Activated T-cell treated with anti-CD3 and anti-CD28 coated beads, Interleukin-2, amount 50 U/mL, for 48 hours (primary cell): ENCODE measurements at places on chromosomes 7 and 10.

GRCh38 chr10:4057725-4058513 is 272.9 kb upstream of the KLF6 start:
- DNase-seq: no peak

DNA sequence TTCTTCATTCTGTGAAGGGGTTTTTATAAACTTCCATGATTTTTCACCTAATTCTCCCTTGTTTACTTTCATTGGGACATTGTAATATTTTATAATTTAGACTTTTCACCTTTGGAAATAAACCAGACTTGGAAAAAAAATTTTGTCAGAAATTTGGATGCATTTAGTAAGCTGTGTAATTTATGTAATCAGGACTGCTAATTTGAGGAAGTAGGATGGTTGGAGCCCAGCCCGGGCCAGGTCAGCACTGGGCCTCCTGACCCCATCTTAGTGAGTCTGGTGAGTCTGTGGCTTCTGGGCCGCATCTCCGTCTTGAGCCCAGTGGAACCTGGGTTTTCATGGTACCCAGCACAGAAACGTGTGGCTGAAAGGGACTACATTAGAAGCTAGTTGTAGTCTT is 27.6 kb upstream of the ZNF32 start:
- DNase-seq: no peak

GRCh38 chr10:51815723-51816122 is 116.3 kb upstream of the CSTF2T start:
- no peak for DNase-seq

GRCh38 chr10:97069576-97070362 is 116.0 kb downstream of the SLIT1 start:
- peak; percentile 40 for DNase-seq

- no peak for DNase-seq
Measured at GRCh38 chr10:28793482-28793881, 116.2 kb downstream of the BAMBI start.

GRCh38 chr7:28623105-28623730 is 210.9 kb downstream of the CREB5 start:
- no peak for DNase-seq

DNA sequence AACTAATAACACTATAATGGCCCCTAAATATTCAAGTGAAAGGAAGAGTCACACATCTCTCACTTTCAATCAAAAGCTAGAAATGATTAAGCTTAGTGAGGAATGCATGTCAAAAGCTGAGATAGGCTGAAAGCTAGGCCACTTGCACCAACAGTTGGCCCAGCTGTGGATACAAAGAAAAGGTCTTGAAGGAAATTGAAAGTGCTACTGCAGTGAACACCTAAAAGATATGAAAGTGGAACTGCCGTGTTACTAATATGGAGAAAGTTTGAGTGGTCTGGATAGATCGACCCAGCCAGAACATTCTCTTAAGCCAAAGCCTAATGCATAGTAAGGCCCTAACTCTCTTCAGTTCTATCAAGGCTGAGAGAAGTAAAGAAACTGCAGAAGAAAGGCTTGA is 12.1 kb upstream of the SNX13 start:
- DNase-seq: peak; percentile 27

DNA sequence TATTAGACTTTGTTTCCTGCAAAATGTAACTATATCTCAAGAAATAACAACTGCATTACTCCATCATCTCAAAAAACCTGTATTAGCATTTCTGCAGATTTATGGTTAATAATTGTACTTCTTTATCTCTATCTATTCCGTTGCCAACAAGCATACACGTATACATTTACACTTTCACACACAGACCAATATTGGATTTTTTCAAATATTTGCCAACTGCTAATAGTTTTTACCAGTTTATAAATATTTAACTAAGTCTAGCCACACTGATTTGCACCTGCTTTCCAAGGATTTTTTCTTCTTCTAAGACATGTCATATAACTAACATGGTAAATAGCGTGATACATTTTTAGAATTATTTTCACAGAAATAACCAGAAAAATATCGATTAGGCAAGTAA is 12.2 kb downstream of the LRRN3 start:
- no peak for DNase-seq

DNA sequence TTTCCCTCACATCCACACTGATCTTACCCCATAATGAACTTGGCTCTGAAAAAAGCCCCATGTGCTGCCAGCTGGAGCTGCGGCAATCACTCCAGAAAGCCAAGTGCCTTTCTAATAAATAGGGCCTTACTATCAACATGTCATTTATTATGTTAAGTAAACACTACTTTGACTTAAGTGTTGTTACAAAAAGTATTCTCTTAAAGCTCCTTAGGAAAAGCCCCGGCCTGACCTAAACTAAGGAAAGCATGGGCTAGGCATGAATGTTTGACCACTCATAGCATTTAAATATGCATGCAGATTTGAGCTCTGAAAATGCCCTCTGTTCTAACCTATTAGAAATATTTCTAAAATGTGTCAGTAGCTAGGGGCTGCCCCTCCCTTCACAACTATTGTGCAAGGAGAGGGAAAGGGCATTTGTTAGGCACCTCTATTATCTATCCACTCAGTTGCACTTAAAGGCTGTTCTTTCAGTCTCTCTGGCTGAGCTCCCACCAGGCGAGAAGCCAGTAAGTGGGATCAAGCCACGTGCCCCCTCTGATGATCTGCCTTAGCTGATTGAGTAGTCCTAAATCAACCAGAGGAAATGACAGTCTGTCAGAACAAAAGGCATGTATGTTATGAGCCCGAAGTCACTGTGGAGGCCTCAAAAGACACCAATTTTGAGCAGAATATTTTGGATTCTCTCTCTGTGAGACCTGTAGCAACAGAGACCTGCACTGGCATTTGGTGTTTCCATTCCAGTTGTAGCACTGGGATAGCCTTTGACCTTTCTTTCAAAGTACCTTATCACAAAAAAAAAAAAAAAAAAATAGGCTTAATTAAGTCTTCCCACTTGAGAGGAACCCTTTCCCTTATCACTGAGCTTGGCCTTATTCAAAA is 77.1 kb downstream of the ITGB8 start:
- no peak for DNase-seq
